CD4-positive, alpha-beta T cell treated with Interferon gamma for 1 hour (primary cell): ENCODE measurements at places on chromosomes 1 and 21.

DNA sequence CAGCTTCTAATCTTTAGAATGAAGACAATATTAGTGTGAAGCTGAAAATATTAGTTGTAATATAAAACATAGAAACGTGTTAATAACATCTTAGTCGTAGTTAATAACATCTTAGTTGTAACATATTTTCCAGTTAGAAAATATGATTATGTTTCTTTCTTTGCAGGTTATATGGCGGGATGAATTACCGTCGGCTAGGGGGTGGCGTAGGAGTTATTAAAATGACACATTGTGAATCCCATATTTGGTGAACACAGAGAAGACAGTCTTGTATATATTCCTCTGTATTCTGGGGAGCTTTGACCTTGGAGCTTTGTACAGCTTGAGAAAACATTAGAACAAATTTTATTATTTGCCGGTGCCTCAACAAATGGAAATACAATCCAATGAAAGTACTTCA, 39.5 kb upstream of the DARS2 start:
- DNase-seq = no peak

DNA sequence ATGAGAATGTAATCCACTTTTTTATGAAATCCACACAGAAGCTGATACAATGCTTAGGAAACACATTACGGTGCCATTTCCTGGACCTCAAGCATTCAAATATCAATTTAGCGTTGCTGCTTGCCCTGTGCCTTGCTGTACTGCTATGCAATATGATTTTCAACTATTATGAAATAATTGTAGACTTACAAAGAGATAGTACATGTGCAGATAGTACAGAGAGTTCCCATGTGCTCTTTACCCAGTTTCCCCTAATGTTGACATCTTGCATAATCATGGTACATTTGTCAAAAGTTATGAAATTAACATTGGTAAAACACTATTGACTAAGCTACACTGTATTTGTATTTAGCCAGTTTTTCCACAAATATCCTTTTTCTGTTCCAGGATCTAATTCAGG, 37.7 kb upstream of the PTBP2 start:
- no peak for DNase-seq

DNA sequence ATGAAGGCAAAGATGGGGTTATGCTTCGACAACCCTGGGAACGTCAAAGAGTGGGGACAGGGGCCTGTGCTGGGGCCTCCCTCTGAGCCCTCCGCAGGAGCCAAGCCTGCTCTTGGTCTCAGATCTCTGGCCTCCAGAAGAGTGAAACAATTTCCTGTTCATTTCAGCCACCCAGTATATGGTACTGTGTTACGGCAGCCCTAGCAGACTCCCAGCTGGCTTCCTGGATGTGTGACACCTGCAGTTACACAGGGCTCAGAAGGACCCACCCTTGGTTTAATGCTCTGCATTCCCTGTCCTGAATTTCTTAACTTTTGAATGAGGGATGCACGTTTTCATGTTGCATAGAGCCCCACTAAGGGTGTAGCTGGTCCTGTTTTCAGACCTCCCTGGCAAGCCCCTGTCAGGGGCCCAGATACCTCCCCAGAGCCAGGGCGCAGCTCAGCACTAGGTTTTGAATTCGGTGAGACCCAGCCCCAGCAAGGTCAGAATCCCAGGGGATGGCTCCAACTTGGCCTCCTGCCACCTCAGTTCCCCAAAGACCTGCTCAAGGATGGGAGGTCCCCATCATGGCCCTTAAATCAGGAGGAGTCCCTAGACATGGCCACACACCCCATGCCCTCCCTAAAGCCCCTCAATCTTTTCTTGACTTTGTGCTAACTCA, 79.0 kb upstream of the IFFO2 start:
- no peak for DNase-seq

DNA sequence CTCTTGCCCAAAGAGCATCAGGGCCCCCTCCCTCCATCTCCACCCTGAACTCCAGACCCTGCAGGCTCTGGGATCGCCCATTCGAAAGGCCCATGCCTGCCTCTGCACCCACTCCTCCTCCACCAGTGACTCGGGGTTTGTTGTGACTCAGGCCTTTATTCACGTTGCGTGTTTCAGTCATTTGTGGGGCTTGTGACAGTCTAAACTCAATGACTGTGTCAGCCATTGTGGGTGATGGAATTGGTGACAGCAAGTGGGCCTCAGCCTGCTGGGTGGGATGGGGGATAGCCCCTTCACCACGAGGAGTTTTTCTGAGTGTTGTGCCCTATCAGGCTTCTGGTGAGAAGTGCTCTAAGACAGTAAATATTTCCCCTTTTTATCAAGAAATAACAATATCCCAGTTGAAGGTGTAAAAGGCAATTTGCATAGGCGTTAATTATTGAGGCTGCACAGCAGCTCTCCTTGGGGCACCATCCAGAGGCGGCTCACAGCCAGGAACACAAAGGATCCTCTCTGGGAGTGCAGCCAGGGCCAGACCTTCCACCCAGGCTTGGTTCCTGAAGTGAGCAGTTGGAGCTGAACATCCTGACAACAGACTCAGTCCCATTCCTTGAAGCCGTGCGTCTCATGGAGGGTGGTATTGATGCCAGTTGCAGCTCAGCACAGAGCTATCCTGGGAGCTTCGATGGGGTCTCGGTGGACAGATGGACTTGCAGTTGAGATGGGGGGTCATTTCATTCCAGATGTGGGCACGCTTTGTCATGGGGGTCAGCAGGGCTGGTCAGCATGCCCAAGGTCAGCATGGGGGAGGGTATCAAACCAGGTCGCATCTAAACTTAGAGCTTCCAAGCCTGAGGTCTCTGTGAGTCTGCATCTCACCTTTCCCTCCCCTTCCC, 135.6 kb upstream of the CACNA1E start:
- no peak for DNase-seq

DNA sequence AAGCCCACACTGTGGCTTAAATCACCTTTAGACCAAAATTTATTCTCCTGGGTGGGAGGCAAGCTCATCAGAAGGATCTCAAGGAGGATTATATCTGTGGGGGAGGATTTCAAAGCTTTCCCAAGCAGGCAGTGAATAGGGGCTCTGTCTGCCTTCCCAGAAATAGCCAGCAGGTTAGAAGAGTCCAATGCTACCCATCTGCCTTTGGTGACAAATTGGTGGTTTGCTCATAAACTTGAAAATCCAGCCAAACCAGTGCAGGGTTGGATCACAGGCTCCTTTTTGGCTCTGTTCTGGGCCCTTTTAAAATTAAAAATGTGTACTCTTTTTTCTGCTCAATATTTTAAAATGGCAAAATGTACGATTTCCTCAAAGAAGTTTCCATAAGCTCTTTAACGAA, 118.9 kb upstream of the ZC3H11B start:
- no peak for DNase-seq

DNA sequence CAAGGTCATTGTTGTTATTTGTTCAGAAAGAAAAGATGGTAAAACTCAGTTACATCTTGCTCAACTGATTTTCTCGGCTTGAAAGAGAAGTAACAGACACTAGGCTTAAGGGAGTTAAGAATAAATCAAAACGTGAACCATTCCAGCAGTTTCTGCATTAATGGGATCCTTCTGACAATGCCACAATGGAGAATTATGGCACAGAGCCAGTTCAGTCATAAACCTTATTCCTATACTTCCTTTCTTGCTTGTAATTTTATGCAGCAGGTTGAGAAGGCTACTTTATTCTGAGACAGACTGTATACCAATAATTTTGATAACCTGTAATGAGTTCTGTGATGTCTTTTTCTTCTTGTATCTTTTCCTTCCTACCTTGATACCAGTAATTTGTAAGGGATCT, 167.0 kb downstream of the C1orf21 start:
- no peak for DNase-seq

DNA sequence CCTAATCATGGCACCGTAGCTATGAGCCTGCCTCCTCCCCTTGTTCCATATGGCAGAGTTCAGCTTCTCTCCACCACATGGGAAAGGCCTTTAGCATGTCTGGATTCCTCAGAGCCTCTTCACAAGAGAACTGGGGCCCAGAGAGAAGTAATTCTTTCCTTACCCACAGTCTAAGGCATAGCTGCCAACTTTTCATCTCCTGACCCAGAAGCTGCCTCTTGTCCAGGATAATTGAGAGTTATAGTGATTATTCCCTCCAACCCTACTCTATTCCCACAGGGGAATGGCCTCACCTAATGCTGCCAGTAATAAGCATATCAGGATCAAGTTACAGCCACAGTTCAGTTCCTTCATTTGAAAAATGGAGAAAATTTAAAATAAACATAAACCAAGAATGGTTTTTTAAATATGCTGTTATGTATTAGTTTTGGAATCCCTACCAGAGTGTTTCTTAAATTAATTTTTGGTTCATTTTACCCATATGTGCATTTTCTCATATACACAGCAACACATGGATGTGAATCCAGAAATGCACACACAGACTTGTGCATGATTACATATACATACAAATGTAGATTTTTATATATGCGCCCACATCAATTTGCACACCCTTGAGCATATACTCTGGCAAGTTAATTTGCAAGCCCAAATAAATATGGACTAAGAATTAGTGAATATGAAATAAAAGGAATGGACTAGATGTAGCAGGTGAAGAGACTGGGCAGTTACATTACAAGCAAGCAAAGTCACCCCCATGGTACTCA, 63.9 kb upstream of the WARS2 start:
- DNase-seq = no peak

GRCh38 chr1:61210435-61211154, 128.2 kb downstream of the NFIA start:
- DNase-seq = no peak

DNA sequence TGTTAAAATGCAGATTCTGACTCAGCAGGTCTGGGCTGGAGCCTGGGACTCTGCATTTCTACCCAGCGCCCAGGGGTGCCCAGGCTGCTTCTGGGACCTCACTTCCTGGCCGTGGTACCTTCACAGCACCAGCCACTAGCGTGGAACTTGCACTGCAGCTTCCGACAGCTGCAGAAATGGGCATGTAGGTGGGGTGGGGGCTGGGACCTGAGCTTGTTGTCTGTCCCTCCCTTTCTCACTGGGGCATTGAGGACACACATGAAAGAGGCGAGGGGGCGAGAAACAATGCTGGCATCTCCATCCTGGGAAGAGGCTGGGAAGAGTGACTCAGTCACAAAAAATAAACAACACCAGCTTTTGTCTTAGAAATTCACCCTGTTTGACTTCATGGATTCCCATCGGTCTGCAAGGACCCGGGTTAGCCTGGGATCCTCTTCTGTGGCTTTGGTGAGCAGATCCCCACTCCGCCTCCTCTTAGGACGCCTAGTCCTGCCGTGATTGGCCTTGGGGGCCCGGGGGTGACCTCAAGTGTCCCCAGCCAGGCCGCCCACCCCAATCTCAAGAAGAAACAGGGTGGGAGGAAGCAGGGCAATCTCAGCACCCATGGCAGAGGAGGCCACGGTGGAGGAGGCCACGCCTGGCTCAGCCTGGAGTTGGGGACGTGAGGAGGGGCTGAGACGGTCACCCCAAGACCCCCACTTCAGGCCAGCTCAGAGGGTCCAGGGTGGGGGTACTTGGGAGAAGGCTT, 29.9 kb upstream of the POFUT2 start:
- DNase-seq = no peak

DNA sequence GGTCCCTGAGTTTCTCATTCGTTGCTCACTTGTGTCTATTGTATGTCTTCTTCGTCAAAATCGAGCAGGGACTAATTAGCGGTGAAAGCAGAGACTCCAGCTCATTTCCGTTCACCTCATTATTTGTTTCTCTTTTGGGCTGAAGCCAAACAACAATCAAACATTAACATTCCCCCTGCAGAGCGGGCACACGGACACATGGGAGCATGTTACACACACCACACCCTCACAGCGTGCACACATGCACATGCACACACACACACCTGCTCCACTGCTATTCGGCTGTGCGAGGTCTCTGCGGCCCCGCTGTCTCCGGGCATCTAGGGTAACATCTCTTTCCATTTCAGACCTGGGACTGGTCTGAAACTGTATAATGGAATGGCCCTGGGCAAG, 58.5 kb upstream of the LRRC8D start:
- no peak for DNase-seq

DNA sequence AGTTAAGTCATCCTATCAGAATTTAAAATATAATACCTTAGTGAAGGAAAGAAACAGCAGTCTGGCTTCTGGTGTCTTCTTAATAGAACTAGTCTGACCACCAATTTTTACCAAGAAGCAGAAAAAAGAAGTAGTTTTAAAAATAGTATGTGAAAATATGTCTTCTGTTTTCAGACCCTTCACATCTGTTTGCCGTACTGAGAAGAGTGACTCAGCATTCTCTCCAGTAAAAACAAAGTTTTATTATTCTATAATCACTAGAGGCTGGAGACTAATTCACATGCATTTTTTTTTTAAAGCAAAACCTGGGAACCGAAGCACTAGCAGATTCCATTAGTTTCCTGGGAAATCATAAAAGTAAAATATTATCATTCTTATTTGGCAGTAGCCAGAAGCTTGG, 163.8 kb downstream of the COL24A1 start:
- no peak for DNase-seq

- DNase-seq = no peak
These were observed 231.0 kb upstream of the JUN start for GRCh38 chr1:59014827-59015226.

- no peak for DNase-seq
These were observed 87.5 kb upstream of the ZBTB18 start for GRCh38 chr1:243963571-243963970.

DNA sequence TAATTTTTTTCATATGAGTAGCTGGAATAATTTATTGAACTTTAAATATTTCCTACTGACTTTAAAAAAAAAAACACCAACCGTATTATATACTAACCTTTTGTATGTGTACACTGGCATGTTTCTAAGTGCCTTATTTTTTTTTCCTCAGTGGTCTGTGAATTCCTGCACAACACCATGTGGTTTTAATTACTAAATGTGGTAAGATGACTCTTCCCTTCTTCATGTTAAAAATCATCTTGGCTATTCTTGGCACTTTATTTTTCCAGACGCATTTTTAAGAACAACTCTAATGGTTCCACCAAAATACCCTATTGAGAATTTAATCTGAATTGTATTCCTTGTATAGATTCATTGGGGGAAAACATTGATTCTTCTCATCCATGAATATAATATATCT, 28.4 kb downstream of the PPP2R5A start:
- no peak for DNase-seq

DNA sequence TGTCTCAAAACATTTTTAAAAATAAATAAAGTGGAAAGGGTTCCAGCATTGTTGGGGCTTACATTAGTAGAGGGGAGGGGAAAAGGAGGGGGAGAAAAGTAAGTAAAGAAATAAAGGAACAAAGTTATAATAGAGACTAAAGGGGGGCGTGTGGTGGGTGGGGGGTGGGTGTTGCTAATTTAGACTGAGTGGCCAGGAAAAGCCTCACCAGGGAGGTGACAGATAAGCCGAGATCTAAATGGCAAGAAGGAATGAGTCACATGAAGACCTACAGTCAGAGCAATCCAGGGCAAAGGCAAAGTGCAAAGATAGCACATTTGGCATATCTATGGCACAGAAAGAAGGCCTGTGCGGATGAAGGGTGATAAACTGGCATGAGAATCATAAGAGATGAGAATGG, 7.5 kb downstream of the MPL start:
- DNase-seq = no peak

DNA sequence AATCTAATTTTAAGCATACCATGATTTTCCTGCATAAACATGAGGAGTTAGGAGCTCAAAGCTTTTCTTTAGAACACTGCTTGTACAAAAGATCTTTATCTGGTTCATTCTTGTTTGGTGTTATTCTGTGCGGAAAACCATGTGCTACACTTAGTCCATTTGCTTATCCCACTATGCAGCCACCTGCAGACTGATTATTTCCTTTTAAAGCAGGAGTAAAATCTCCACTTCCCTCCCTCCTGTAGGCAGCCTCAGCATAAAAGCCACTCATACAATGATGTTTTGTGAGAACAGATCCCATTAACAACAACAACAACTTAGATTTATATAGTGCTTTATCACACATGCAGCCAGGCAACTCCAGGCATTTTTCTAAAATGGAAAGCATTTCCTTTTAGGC, 355.3 kb upstream of the NEGR1 start:
- DNase-seq = no peak
